Stimulated activated CD4-positive, alpha-beta T cell treated with anti-CD3 and anti-CD28 coated beads, Interleukin-4, amount 100 ng/mL, for 1 hour (primary cell): ENCODE measurements at places on chromosomes 1 and 21.

DNA sequence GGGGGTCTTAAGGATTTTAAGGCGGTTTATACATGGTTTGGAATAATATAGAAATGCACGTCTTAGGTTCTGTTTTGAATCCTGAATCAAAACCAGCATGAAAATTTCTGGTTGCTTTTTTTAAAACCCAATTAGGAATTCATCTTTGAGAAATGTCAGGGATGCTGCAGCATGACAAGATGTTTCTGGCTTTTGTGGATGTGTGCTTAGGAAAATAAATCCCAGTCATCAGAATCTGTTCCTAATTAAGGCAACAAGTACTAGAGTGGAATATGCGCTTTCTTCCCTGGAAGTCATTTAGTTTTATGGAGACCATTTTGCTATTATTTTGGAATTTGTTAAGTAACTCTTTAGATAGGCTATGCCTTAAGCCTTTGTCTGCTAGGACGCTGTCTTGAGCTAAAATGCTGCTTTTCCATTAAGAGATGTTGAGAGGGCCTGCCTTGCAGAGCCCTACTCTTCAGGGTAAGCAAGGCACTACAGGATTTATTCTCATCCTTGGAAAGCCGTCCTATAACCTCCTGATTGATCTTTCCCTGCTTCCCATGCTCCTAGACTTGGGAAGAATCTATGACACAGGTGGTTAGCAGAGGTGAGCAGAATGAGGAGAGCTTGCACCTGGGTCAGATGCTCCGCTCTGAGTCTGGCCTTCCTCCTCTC is 332.8 kb downstream of the DISC1 start:
- DNase-seq = no peak

- no peak for DNase-seq
These were observed 8.1 kb upstream of the PLA2G5 start for GRCh38 chr1:20061866-20062265.

DNA sequence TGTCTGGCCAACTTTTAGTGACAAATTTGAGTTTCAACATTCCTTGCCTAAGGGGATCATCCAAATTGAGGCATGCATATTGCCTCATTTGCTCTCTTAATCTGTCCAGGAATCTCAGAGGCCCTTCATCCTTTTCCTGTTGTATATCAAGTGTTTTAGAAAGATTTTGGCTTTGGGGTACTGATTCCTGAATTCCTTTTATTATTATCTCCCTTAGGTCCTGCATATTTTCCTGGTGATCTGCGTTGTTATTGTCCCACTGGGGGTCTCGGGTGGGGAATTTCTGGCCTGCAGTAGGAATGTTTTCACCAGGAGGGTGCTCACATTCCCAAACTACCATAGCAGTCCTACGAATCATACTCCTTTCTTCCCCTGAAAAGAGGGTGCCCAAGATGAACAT is 4.4 kb upstream of the AADACL3 start:
- DNase-seq = no peak

DNA sequence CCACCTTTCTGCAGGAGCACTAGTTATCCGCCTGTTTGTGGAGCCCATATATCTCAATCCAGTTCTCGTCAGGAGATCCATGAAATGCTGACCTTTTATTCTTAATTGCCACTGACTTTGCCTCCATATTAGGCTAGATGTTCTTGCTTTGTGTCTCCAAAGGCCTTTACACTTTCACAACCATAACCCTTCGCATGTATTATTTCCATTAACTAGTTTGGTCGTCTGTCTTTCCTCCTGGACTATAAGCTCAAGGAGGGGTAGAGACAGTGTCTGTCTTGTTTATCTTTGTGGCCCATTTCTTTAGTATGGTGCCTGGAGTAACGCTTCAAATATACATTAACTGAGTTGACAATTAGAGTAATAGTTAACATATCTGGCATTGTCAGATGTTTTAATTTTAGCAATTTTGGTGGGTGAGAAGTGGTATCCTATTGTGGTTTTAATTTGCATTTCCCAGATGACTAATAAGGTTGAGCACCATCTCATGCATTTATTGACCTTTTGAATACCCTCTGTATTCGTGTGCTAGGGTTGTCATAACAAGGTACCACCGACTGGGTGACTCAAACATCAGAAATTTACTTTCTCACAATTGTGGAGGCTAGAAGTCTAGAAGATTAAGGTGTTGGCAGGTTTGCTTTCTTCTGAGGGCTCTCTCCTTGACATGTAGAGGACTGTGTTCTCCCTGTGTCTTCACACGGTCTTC is 21.7 kb upstream of the IL12RB2 start:
- DNase-seq = no peak

- no peak for DNase-seq
These were observed 102.7 kb downstream of the RNF220 start for GRCh38 chr1:44507490-44508396.

DNA sequence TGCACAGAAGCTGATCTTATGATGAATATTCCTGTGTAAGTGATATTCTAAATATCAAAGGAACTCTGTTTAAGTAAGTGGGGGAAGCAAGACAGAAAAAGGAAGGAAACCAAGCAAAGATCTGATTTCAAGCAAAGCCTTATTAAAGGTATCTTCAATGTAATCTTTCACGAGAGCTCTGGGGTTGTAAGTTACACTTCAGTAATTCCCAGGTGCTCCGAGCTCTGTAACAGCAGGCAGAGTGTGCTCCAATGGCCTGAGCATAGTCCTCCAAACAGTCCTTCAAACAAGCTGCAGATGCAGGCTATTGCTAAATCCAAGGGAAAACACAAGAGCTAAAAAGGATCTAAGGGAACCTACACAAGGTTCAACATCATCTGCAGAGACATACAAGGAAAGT is 949.7 kb upstream of the TMPRSS15 start:
- DNase-seq = no peak

GRCh38 chr21:45855248-45855811 is 126.2 kb upstream of the COL6A1 start:
- DNase-seq = no peak

DNA sequence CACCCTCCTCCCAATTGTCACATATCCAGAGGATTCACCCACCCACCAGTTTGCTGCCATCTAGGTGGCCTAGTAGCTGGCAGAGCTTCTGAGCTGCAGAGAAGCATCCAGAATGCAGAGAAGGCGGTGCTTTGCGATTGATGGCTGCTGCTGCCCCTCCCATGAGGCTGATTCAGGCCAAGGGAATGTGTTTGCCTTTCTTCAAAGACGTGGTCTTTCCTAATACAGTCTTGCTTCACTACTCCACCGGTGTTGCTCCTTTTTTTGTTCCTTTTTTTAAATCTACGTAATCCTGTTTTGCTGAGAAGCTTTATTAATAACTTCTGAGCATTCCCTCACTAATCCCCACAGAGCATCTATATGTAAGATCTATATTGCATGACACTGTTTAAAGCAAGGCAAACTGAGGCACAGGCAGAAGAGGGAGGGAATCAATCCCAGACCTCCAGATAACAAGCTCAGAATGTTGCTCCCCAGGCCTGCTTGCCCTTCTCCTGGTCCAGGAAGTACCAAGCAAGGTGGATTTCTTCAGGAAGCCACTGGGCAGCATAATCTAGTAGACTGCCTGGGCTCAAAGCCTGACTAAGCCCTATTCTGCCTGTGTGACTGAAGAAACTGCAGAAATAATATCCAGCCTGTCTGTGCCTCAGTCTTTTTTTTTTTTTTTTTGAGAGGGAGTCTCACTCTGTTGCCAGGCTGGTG is 275.5 kb upstream of the FMN2 start:
- DNase-seq = no peak

DNA sequence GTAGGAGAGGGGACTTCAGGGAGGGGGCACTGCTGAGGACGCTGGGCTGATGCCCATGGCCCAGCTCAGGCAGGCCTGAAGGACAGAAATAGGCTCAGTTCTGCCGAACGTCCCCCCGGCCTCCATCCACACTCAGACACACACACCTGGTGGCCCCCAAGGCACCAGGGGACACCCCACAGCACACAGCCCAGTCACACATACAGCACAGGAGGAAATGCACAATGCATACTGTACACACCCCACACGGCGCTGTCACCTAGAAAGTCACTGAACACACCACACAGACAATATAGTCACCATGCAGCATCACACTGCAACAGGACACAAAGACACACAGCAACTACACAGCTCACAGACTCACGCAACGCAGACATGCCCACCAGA is 562 bp downstream of the SYTL1 start:
- peak; percentile 32 for DNase-seq

GRCh38 chr1:208192995-208193394 is 51.2 kb downstream of the PLXNA2 start:
- DNase-seq = no peak

DNA sequence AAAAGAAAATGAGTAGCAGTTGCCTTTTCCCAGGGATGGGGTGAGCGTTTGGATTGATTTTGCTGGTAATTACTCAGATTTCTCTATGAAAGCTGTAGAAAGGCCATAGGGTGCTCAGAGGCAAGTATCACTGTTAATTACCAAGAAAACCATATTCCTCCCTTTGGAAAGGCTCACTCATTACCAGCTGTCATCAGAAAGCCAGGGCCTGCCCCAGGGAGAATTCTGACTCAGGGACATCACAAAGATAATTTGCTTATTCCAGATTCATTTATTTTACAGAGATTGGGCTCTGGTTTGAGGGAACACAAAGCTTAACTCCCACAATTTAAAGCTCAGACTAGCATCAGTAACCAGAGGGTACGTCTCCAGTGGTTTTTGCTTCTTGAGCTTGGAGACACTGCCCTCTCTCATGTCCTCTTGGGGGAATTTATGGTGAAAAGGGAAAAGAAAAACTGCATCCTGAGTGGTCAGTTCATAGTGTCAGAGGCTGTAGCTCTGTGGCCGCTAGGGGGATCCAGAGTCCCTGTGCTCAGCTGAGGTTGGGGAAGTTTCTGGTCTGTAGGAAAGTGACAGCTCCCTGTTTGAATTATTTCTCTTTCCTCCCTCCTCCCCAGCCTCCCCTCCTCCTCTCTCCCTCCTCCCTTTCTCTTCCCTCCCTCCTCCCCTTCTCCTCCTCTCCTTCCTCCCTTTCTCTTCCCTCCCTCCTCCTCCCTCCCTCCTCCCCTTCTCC is 204.3 kb downstream of the KCNJ6 start:
- peak; percentile 29 for DNase-seq

DNA sequence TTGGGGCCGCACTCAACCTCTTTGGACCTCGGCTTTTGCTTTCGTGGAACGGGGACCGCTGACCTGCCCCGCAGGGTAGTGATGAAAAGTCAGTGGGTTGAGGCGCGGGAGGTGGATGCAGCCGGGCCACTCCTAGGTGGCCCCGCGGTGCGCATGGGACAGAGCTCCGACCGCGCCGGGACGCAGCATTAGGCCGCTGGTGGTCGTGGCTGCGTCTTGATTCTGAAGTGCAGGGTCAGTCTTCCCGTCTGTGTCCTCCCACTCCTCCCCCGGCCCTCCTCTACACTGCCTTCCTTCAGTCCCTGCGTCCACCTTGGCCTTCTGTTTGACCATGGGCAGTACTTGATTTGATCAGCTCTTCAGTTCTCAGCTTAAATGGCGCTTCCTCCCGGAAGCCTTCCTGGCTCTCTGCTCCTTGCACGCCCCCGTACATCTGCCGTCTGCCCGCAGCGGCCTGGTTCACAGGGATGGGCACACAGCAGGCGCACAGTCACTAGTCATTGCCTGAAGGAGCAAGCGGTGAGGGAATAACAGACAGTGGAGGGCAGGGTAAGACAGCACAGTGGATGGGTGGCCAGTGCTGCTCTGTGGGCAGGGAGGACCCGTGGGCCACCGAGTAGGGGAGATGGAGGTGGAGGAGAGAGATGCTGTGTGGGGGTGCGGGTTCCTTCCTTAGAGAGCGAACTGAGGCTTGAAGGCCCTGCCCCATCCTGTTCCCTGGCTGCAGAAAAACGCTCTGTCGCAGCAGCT is 633 bp downstream of the THEMIS2 start:
- DNase-seq = peak; percentile 33

DNA sequence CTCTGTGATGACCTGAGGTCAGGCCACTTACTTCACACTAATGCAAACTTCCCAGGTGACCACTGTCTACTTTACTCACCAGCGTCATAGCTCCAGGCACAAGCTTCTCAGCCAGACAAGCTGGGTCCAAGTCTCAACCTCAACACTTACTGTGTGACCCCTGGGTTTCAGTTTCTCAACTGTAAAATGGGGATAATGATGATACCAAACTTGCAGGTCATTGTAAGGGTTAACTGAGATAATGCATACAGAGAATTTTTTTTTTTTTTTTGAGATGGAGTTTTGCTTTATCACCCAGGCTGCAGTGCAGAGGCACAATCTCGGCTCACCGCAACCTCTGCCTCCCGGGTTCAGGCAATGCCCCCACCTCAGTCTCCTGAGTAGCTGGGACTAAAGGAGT is 34.7 kb downstream of the AK2 start:
- no peak for DNase-seq

GRCh38 chr1:19892628-19893168 is 10.5 kb downstream of the OTUD3 start:
- no peak for DNase-seq

GRCh38 chr1:93988634-93989350 is 79.6 kb upstream of the GCLM start:
- DNase-seq = no peak

DNA sequence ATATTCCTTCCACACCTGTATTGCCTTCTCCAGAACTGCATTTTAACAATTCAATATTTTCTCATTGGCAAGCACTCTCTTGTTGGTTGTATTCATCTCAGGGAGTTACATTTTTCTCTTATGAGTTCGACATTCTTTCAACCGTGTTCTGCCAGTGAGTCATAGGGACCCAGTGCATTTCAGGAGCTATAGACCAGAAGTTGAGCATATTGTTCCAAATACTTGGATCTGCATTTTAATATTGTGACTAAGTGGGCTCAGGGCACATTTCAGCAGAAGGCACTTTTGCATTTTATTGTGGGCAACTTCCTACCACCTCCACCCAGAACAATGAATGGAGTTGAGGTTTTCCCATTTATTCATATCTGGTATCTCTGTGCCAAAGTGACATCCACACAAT is 132.8 kb downstream of the TNFSF18 start:
- DNase-seq = no peak

DNA sequence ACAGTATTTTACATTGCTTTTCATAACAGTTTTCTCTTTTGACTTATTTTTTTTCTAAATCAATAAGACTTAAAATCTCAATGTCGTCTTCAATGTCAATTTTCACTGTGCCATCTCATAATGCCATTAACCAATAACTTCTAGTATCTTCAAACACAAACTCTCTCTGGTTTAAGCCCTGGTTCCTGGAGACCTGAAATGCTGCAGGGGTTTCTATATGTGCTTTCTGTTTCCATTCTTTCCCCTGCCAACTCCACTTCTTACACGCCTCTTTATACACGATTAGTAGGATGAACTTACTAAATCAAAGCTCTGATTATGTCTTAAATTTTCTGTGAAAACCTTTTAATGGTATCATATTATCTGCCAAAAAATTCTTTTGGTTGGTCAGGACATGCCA is 191.4 kb downstream of the AMY1C start:
- DNase-seq = no peak

DNA sequence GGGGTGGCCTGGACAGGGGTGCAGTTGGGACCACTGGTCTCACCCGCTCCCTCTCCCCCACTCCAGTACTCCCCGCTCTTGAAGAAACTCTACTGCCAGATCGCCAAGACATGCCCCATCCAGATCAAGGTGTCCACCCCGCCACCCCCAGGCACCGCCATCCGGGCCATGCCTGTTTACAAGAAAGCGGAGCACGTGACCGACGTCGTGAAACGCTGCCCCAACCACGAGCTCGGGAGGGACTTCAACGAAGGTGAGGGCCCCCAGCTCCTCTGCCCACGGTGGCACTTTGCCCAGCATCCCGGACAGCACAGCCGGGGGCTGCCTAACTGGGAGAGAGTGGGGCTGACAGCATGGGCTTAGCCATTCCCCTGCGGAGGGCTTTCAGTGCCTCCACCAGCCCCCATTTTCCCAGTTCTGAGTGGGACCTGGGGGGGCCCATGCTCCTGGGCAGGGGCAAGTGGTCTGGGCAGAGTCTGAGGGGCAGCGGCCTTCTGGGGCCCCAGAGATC is 30.2 kb upstream of the CCDC27 start:
- DNase-seq = no peak
